Smooth muscle cell of bladder (primary cell): ENCODE measurements at places on chromosomes 2 and 18. TPM values are rescaled to one million over a fixed set of nuclear protein-coding genes. Genes with fewer than 3 reads are reported as not detected.

RAX gene
- total RNA-seq = not detected in 2 replicates

ANKRD30B gene
- total RNA-seq = under 0.01 and 0.09 TPM in 2 replicates

L3MBTL4 gene
- total RNA-seq = under 0.01 and 0.28 TPM in 2 replicates

AMMECR1L gene
- 13.4 and 14.2 TPM in 2 replicates for total RNA-seq

TSPYL6 gene
- total RNA-seq = not detected in 2 replicates

CRACDL gene
- under 0.01 TPM in 1 of 2 replicates, not detected in the other for total RNA-seq

CKAP2L gene
- total RNA-seq = 0.74 and 0.85 TPM in 2 replicates

PSMA8 gene
- total RNA-seq = not detected in 2 replicates

PRKAG3 gene
- not detected in 2 replicates for total RNA-seq

LBX2 gene
- total RNA-seq = 1.3 and 2.9 TPM in 2 replicates

RANBP2 gene
- 49.4 and 63.2 TPM in 2 replicates for total RNA-seq

TTLL4 gene
- total RNA-seq = 3.4 and 3.8 TPM in 2 replicates

GREB1 gene
- total RNA-seq = 1.3 and 2.1 TPM in 2 replicates

INHBB gene
- under 0.01 and 0.09 TPM in 2 replicates for total RNA-seq

VIL1 gene
- not detected in 2 replicates for total RNA-seq

ABHD3 gene
- total RNA-seq = 5.5 and 6.4 TPM in 2 replicates

MOGAT1 gene
- total RNA-seq = not detected in 2 replicates

IKZF2 gene
- total RNA-seq = 4.4 and 5.1 TPM in 2 replicates

DYNAP gene
- total RNA-seq = not detected in 2 replicates

FHL2 gene
- 152 and 244 TPM in 2 replicates for total RNA-seq

RGPD3 gene
- 0.09 and 0.14 TPM in 2 replicates for total RNA-seq
